Hematopoietic multipotent progenitor cell (in vitro differentiated cells): ENCODE measurements at places on chromosomes 6 and 20. TPM values are rescaled to one million over a fixed set of nuclear protein-coding genes. Genes with fewer than 3 reads are reported as not detected.

Gene PIGU
- 14.3 TPM for total RNA-seq

Gene MMP24
- under 0.01 TPM for total RNA-seq

Gene NOX3
- total RNA-seq: not detected

Gene DACT2
- total RNA-seq: not detected

Gene NFKBIE
- total RNA-seq: 38.8 TPM

Gene OOEP
- total RNA-seq: 0.27 TPM

Gene SPATS1
- total RNA-seq: not detected

Gene ZSCAN12
- 3.5 TPM for total RNA-seq

Gene FAM209B
- not detected for total RNA-seq

Gene POPDC3
- total RNA-seq: not detected

Gene PTGIS
- total RNA-seq: not detected

GRCh38 chr6:8329562-8329961 lies 105.8 kb downstream of the SLC35B3 start:
- DNase-seq: no peak

GRCh38 chr20:16228722-16229121 lies 344.5 kb downstream of the KIF16B start:
- DNase-seq: no peak

GRCh38 chr6:43020847-43021246 lies 576 bp upstream of the RRP36 start:
- DNase-seq: no peak

DNA sequence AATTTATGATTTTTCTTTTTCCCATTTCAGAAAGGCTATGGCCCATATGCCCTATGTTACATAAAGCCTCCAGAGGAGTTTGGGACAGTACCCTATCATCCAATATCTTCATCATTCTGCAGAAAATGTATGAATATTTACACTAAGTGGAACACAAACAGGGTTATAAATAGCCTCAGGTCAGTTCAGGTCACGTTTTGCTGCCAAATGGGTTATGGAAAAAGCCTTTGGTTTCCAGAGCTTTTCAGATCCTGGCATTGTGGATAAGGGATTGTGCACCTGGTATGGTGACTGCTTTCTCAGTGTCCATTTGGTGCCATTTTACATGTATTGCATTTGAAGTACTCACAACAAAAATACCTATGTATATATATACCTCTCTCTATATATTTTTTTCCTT lies 29.4 kb downstream of the UTRN start:
- no peak for DNase-seq

GRCh38 chr6:13296536-13296997 lies 31.8 kb downstream of the TBC1D7 start:
- DNase-seq: no peak

GRCh38 chr6:15672291-15672690 lies 9.5 kb upstream of the DTNBP1 start:
- peak; percentile 83 for DNase-seq

DNA sequence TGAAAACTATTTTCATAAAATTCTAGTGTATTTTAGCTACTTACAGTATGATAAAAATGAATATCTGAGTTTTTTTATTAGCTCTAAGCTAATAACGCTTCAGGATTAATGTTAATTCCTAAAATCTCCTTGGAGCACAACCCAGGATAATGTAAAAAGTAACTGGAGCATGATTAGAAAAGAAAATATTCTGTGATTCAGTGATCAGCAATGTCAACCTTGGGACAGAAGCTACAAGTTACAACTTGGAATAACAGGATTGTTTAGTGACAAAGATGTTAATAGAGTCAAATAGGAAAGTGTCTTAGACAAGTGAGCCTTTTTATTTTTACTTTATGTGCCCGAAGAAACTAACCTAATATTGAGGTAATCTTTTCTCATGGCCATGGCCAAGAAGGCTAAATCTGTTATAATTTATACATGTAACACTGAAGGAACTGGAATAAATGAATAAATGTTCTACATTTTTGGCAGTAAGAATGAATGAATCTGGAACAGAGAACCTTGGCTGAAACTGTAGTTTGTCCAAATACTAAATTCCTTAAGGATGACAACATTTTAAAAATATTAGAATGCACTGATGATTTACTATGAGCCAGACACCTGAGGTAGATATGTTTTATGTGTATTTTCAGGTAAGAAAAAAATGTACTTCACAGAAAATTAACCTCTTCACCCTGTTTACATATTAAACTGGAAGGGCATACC lies 994.0 kb downstream of the GRIK2 start:
- no peak for DNase-seq

GRCh38 chr20:36684747-36685146 lies 38.8 kb upstream of the SLA2 start:
- DNase-seq: no peak

DNA sequence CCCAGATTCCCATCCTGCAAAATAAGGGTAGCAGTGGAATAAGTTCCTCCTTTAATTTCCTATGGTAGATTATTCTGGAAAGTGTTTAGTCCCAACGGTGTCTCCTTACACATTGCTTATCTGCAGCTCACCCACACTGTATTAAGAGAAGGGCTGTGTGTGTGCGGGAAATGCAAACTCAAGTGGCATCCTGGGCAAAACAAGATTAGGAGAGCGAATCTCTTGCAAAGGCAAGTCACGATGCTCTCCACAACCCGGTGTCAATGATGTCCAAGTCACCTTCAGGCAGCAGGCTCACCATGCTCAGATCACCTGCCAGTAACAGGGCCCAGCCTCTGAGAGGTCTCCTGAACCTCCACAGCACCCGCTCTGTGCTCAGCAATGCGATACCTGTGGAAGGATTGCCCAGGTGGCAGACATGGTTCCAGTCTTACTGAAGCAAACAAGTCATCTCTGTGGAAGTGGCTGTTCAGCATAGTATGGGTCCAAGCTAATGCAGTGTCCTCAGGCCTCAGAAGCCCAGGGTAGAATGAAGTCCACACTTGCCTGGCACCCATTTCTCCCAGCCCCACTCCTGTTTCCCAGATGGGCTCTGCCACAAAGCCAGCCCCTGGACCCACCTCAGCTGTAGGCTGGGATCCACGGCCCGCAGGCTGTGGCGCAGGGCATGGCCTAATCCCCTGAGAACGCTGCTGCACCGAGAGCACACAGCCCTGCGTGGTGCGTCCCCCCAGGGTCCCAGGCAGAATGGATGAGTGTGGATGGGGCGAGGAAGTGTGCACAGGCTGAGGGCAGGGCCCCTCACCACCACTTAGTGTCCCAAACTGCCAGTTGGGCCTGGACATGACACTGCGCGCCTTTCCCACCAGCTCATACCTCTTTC lies 101.2 kb downstream of the PXDC1 start:
- no peak for DNase-seq

- no peak for DNase-seq
These were observed 542.6 kb downstream of the DHX35 start for GRCh38 chr20:39504710-39505094.

GRCh38 chr6:66568271-66568670 lies 861.2 kb upstream of the EYS start:
- no peak for DNase-seq

- DNase-seq: no peak
These were observed 140.7 kb upstream of the MCHR2 start for GRCh38 chr6:100134703-100135102.

- DNase-seq: no peak
These were observed 472 bp upstream of the EDN3 start for GRCh38 chr20:59299945-59300332.

GRCh38 chr6:39282774-39283173 lies 31.4 kb downstream of the KCNK17 start:
- no peak for DNase-seq

DNA sequence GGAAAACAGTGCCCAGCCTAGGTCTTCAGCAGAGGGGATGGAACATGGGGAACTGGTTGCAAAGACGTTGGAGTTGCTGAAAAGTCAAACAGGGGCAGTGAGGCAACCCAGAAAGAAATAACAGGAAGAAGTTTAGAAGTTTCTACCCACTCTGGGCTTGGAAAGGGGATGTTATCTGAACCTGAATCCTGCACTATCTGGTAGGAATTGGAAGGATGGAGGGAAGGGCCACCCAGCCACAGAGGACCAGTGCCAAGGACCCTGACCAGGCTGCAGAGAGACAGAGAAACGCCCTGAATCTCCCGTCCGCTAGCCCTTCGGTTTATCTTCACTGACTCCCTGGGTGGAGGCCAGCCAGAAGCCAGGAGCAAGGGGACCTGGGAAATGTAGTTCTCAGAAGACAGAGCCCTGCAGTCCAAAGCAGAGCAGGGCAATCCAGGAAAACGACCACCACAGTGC lies 217.3 kb upstream of the RREB1 start:
- DNase-seq: no peak

- DNase-seq: no peak
These were observed 29.5 kb upstream of the ADGRF1 start for GRCh38 chr6:47071681-47072080.

DNA sequence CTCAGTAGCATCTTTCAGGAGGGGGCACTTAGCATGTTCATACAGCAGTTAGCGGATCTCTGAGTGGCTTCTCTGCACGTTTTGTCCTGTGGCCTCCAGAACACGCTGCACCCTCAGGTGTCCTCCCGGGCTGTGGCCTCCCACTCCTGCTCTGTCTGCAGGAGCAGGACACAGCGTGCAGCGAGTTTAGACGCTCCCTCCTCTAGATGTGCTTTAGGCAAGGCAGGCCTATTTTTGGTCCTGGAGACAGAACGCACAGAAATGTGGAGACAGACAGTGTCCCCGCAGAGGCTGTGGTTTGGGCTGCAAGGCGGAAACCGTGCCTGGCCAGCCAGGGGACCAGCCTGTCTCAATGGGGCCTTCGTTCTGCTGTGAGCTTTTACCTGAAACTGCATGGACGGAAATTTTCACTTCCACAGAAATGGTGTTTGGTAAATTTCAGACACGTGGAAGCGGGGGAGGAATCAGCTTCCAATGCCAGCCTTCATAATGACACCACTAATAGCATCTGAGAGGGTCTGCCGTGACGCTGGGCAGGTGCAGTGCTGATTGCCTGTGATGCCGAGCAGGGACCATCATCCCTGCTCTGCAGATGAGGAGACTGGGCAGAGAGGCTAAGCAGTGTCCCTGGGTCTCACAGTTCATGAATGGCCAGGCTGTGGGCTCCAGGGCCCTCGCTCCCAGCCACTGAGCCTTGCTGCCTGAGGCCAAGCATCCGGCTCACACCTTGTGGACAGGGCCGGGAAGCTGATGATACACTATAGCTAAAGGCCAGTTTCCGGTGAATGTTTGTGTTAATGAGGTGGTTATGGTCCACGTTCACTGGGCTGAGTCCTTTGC lies 120.9 kb downstream of the SYCP2 start:
- no peak for DNase-seq

- DNase-seq: no peak
These were observed 77.5 kb downstream of the UST start for GRCh38 chr6:148824291-148824690.

DNA sequence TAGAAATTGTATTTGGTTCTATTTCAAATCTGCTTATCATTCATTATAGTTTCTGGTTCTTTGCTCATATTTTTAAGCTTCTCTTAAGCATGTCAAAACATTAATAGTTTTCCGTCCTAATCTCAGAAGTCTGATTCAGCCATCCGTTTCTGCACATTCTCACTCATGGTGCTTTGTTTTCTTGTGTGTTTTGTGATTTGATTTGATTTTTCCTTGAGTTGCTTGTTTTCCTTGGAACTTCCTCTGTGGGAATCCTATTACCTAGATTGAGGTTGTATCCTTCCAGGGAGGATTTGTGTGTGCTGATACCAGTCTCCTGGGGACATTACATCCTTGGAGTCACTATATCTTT lies 7.9 kb downstream of the SNX9 start:
- no peak for DNase-seq

GRCh38 chr6:74166849-74167248 lies 470.8 kb downstream of the CD109 start:
- no peak for DNase-seq

GRCh38 chr20:63552481-63553249 lies 1.3 kb upstream of the FNDC11 start:
- DNase-seq: peak; percentile 37

DNA sequence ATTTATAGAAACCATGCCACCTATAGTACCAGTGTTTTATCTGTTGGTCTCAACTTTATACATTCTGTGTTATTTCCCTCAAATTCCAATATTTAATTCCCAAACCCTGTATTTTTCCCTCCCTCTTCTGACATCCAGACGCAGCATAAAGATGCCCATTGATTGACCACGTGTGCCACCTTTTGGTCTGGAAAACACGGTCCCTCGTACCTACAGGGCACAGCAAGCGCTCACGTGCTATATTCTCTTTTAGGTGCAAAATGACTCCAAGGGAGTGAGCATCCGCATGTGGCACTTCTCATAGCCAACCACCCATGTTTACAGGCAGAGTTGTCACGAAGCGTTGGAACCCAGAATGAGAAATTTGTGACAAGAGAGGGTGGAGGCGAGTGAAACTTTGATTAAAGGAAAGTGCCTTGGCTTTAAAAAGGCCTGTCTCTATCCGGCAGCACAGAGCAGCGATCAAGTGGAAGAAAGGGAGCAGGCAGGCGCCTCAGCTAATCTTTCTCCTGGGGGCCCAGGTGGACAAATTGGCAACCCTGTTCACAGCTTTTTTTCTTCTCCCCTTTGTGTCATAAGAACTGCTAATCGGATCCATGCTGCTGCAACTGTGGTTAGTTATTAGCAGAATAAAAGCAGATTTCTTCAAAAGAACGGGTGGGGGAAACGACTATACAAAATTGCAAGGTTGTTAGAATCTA lies 225.9 kb downstream of the TMEM242 start:
- no peak for DNase-seq

DNA sequence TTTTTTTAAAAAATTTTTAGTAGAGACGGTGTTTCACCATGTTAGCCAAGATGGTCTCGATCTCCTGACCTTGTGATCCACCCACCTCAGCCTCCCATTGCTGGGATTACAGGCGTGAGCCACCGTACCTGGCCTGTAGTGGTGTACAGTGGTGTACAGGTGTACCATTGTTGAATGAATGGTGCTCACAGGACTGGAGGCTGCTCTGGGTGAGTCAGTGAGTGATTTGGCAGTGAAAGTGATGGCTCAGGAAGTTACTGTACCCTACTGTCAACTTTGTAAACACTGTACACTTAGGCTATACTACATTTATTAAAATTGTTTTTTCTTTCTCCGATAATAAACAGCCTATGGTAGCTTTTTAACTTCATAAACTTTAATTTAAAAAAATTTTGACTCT lies 122.8 kb upstream of the EEF1E1 start:
- no peak for DNase-seq

- DNase-seq: no peak
These were observed 2.3 kb downstream of the CDC25B start for GRCh38 chr20:3798373-3798768.

DNA sequence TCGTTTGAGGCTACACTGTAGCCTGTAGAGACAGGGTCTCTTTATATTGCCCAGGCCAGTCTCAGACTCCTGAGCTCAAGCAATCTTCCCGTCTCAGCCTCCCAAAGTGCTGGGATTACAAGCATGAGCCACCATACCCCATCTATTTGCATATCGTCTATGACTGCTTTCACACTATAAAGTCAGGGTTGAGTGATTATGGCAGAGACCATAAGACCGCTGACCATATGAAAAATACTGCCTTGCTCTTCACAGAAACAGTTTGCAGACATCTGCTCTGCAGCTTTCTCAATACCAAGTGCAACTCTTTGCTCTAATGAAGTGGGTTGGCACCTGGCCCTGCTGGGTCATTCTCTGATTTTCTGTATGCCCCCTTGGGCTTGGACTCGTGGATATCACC lies 79.5 kb upstream of the PAK5 start:
- DNase-seq: no peak

- no peak for DNase-seq
These were observed 478.1 kb downstream of the PREX1 start for GRCh38 chr20:48349656-48350055.
